Left hindlimb (tissue), 1 donor: ENCODE measurements at places on chromosomes 6 and 20.

DNA sequence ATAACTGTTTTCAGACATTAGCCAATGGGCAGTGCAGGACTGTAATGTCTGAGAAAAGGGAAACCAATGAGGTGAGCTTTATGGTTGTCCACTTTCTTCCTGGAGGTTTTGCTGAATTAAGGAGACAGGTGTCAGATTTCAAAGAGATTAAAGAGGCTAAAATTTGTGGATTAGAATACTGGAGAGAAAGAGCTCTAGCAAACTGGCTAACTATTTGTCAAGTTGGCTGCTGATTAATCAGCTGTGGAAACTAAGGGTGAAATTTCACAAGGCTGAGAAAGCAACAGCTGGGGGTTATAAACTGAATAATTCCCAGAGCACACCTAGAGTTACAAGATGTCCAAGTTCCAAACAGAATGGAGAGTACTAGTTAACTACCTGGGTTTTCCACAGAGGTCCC is 198.9 kb downstream of the TBC1D32 start:
- no peak for DNase-seq

GRCh38 chr20:48750941-48751635 is 76.7 kb downstream of the PREX1 start:
- no peak for DNase-seq

DNA sequence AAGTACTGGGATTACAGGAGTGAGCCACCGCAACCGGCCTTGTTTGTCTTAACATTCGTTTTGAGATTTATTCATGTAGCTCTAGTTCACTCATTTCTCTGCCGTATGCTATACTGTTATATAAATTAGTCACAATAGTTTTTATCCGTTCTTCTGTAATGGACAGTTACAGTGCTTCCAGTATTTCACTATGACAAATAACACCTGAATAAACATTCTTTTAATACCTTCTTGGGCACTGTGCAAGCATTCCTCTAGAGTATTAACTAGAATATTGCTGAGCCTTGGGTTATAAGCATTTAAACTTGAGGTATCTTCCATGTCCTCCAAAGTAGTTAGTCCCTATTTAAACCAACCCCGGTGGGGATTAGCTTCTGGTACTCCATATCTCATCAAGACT is 45.6 kb downstream of the STK38 start:
- no peak for DNase-seq

DNA sequence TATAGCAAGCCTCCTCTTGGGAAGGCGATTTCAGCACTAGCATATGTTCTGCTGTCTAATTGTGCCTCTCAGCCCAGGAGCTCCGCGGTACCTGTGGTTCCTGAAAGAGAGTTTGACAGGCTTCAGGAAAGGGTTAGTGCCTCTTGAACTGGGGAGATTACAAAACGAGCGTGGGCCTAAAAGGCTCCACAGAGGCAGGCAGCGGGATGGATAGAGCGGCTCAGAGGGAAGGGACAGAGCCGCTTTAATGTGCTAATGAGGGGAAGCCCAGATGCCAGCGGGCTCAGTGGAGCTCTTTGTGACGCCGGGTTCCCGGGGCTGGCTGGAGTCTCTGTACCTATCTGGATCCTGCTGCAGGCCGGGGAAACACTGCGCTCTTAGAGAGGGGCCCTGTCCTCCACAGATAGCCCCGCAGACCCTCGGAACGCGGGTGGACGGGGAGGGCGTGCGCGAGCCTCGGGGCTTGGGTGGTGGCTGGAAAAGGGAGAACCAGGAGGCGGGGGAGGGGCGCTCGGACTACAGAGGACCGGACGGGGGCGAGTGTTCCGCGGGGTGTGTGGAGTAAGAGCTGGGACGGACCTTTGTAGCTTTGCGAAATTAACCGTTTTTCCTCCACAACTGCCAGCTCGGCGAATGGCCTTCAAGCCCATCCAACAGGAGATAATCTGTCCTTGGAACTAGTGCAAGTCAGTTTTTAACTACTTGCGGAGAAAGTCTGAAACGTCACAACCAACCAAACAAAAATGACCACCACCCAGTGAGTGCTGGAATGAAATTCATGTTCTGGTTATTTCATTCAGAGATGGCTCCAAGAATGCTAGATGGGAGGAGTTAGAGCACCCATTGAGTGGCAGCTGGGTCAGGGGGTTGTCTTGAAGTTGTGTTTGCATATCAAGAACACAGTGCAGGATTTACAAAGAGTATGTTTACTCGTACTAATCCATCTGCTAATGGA is 13.0 kb downstream of the SLC35F1 start:
- peak; percentile 38 for DNase-seq

DNA sequence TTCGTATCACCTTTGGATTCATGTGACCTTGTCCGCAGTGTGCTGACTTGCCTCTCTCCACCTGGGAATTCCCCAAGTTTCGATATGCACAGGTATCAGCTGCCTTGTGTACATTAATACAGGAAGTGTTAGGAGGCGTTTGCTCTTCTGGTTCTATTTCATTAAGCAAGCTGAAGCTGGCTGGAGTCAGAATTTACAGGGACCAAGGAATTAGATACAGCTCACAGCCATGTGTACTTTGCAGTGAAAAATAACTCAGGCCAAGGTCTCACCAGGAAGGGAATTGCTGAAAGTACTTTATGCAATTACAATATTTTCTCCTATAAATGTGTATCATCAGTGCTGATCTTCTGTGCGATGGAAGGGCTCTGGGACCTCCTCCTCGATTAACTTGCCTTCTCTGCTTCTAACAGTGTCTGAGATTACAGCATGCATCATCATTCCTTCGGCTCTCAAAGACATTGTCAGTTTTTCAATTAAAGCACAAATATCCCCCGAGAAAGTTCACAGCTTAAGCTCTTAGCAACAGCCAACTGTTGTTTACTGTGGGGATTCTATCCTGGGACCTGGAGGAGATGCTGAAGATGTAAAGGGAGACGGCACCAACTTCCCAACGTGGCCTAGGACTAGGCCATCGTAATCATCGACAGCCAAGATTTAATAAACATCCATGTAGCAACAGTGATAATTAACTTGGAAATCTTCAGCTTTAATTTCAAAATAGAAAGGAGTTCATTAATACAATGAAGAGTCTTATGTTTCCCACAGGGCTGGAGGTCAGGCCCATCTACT is 13.8 kb upstream of the TIAM2 start:
- no peak for DNase-seq

DNA sequence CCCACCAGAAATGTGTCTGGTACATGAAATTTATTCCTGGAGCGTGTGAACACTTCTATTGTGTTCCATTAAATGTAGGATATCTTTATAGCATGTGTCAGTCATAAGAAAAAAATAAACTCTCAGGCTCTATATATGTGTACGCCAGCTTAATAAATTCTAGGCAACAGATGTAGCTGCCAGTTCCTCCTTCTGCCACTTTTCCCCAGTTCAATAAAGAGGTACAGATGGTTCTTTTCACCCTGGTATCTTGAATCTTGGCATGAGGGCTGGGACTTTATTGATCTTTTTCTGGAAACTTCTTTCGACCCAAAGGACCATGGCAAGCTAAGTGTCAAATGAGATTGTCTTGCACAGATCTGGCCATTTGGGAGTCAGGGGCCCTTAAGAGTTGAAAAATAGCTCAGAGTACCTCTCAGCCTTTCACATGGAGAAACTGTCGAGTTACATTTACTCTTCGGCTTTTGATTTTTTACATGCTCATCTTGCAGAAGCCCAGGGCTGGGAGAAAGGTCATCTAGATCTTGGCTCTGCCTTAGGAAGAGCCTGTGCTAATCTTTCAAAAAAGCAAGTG is 240.9 kb downstream of the DOK5 start:
- no peak for DNase-seq

DNA sequence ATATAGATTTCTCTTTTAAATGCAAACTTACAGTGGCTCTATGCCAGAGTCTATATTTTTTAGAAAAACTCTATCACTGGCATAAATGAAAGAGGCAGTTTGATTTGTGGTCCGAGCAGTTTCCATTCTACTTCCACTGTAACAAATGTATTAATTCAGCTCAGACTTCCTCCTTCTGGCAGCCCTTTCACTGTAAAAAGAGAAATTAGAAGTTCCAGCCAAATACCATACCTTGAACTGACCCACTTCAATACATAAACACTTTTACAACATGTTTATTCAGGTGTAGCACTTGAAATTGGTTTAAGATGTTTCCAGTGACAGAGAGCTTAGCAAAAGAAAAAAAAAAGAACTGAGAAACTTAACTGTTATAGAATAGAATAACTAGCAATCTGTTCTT is 99.3 kb downstream of the BMP5 start:
- DNase-seq = no peak

DNA sequence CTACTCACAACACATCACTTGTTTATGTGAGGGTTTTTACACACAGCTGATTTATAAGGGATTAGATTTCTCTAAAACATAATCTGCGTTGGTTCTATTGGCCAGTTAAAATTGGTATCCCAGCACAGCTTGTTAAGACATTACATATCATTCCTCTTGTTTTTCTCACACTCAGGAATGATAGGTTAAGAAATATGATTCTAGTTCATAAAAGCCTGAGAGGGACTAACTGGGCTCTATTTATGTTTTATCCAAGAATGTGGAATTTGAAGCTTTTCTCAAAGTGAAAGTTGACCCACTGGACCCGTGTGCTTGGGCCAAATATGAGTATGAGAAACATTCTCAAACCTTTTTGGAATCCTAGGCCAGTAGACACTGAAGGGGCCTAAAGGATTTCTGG is 117.3 kb downstream of the TMEM170B start:
- no peak for DNase-seq

GRCh38 chr6:64255000-64255399 is 619.4 kb downstream of the PHF3 start:
- no peak for DNase-seq

DNA sequence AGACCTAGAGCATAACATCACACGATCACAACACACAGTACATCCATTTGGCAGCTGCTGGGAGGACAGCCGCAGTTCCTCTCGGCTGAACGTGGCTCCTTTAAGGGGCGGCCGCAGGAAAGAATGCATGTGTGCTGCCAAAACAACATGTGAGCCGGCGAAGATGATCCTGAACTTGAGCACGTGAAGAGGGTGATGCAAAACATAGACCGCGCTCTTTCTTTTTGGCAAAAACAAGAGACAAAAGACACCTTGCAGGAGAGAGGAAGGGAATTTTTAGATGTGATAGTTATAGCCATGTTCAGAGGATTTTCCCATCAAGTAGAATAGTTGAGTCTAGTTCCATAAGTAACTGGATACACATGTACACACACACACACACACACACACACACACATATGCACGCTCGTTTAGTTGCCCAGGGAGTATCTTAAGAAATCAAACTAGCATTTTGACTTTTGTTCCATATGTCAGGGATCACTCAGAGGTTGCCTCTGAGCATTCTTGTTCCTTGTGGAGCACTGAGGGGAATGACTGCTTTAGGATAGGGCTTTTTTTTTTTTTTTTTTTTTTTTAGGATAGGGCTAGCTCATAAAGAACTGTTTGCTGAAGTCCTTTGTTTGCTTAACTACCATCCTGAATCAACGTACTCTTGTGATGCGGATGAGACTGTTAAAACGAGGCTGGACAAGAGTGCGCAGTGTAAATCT is 21.7 kb upstream of the RANBP9 start:
- DNase-seq = peak; percentile 81

GRCh38 chr6:134436281-134436815 is 118.4 kb upstream of the SGK1 start:
- DNase-seq = peak; percentile 41

GRCh38 chr6:82035526-82035925 is 212.0 kb downstream of the IBTK start:
- DNase-seq = peak; percentile 61

DNA sequence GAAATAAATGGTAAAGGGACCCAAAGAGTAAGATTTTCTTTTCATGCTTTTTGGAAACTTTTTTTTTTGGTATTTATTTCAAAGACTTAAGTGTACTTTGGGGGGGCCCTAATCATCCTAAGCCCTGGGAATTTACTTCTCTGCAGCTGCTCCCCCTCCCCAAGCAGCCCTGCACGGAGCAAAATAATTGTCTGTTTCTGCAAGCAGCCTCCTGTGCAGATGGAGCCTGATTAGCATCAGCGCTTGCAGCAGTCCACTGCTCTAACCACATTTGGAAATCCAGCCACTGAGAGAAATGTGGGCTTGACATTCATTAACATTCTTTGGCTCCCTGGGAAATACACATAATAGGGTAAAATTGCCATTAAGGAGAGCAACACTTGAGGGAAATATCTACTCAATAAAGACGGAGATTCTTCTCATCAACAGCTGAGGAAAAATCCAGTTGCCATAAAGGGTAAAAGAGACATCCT is 309.2 kb upstream of the MAP3K7 start:
- no peak for DNase-seq

DNA sequence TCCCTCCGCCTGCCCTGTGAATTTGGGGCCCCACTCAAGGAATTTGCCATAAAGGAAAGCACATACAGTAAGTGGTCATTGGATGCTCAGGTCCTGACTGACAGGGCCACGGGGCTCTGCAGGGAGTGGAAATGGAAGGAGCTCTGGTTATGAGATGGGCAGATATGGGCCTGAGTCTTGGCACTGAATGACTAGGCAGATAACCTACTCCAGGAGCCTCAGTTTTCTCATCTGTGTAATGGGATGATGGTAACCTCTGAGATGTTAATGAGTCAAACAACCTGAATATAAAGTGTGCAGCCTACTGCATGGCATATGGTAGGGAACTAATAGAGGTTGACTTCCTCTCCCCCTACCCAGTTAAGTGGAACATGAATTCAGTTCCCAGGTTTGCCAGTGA is 56.4 kb upstream of the NAA20 start:
- no peak for DNase-seq

DNA sequence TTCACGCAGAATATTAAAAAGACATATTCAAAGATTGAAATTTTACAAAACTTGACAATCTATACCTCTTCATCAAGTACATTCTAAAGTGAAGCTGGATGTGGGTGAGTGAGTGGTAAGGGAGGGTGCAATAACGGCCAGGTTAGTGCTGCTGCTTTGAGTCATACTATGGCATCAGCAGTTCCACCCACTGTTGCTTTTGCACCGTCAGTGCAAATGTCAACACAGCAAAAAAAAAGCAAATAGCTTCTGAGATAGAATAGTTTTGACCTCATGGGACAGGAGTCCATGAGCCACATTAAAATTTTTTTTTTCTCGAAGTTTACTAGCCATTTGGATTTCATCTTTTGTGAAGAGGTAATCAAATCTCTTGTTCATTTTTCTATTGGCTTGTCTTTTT is 31.8 kb downstream of the PSMF1 start:
- DNase-seq = no peak

DNA sequence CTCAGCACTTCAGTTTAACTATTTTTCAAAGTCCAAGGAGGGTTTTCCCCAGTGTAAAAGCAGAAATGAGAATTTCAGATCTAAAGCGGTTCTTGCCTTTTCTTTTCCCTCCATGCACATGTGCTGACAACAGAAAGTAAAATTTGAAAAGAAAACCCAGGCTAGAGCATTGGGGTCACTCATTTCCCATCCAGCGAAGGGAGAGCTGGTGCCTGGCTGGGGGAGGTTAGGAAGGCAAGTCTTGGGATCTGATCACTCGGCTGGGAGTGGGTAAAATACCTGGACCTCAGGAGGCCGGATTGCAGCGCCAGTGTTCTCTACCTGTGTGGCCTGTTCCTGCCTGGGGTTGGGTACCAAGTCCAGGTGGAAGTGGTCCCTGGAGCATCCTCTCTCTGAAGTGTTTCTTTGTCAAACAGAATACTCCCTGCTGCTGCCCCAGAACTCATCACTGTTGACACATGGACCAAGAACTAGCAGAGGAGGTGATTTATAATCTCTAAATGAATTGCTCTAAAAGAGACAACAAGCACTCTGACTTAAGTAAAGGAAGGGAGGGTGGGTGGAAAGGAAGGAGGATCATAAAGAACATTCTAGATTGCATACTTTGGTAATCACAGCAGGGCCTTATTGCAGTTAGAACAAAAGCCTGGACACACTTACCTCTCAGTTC is 136.0 kb downstream of the MTHFD1L start:
- DNase-seq = no peak

- DNase-seq = no peak
These were observed 232.8 kb downstream of the UBE3D start for GRCh38 chr6:82832811-82833210.

GRCh38 chr6:106411643-106412200 is 51.2 kb downstream of the CRYBG1 start:
- DNase-seq = no peak
